ENCODE measurements at places on chromosomes 12 and 14.

GRCh38 chr14:54935958-54936357 lies 33.3 kb upstream of the GCH1 start:
- DNase-seq = no peak

DNA sequence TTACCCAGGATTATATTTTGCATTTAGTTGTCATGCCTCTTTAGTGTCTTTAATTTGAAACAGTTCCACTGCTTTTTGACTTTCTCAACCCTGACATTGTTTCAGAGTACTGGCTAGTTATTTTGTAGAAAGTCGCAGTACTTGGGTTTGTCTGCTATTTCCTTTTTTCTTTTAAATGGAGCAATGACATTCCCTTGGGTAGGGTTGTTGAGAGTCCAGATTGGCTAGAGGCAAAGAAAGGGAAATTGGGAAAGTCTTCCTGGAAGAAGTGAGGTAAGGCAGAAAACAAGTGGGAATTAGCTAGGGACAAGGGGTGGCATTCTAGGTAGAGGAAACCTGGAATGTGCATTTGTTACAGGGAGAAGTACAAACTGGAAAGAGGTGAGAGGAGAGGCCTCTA lies 245.9 kb downstream of the EMP1 start:
- DNase-seq = no peak

- DNase-seq = no peak
Observed at GRCh38 chr12:63976902-63977395, 132.4 kb downstream of the SRGAP1 start.

GRCh38 chr12:44526655-44527182 lies 349.4 kb downstream of the NELL2 start:
- DNase-seq = no peak

DNA sequence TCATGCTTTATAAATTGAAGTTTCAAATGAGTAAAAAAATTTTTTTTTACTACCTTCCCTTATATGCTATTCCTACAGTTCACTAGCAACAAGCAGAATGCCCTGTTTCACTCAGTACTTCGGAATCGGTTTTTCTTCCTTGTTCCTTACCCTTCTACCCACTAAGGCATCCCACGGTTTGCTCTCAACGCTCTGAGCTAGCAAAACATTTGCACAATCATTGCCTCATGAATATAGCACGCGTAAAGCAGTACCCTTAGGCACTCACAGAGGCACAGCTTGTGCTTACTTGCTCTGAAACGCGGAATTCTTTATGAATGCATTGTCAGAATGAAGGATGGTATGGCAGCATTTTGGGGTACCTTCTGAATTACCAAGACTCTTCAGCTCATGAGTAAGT lies 45.0 kb downstream of the PPP1R13B start:
- DNase-seq = no peak

- no peak for DNase-seq
Observed at GRCh38 chr12:85621041-85621440, 215.2 kb downstream of the RASSF9 start.

DNA sequence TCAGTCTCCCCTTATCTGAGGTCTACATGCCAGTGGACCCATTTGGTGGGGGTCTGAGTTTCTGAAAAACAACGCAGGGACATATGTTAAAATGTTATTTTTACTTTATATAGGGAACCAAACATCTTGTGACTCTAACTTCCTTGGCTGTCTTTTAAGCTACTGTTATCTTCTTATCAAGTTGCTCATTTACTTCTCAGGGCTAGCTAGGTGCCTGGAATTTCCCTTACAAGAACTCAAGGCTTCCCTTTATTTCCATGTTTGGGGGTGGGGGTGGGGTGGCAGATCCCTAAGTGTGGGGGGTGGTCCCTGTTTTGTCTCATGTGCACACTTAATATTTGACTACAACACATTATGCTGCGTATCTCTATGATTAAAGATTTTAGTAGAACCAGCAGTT lies 31.6 kb downstream of the PPP1R36 start:
- no peak for DNase-seq

GRCh38 chr14:68551045-68551683 lies 241.7 kb downstream of the ZFP36L1 start:
- no peak for DNase-seq

DNA sequence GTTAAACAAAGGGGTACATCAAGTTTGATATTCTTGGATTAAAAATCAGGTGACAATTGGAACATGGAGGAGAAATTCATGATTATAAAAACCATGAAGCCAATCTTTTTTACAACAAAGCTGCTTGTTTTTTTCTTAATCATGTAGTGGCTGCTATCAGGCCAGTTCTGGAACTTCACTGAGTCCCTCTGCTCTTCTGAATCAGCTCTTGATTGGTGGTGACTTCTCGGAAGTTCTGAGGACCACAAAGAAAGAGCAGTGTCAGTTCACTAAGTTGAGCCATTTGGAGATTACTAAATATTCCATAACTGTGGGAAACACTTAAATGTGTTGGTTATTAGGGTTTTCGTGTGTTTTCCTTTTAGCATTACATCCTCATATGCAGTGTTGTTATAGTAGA lies 8.5 kb downstream of the EIF4B start:
- DNase-seq = no peak

DNA sequence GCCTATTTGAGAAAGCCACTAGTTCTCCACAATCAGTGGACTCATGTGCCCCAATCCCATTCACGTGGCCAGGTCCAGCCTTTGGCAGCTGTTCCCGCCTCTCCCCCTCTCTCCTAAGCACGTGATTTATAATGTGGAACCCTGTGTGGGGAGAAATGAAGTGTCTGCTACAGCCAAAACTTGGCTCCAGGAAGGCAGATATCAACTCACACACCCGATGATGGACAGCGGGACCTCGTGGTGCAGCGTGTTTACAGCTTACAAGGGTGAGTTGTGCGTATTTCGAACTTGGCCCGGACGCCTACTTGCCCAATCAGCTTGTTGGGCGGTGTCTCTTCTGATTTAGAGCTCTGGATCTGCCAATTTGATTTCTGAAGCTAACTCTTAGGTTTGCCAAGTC lies 38.1 kb upstream of the FAM181A start:
- DNase-seq = no peak

- no peak for DNase-seq
Observed at GRCh38 chr14:105196265-105196960, 15.3 kb upstream of the NUDT14 start.

DNA sequence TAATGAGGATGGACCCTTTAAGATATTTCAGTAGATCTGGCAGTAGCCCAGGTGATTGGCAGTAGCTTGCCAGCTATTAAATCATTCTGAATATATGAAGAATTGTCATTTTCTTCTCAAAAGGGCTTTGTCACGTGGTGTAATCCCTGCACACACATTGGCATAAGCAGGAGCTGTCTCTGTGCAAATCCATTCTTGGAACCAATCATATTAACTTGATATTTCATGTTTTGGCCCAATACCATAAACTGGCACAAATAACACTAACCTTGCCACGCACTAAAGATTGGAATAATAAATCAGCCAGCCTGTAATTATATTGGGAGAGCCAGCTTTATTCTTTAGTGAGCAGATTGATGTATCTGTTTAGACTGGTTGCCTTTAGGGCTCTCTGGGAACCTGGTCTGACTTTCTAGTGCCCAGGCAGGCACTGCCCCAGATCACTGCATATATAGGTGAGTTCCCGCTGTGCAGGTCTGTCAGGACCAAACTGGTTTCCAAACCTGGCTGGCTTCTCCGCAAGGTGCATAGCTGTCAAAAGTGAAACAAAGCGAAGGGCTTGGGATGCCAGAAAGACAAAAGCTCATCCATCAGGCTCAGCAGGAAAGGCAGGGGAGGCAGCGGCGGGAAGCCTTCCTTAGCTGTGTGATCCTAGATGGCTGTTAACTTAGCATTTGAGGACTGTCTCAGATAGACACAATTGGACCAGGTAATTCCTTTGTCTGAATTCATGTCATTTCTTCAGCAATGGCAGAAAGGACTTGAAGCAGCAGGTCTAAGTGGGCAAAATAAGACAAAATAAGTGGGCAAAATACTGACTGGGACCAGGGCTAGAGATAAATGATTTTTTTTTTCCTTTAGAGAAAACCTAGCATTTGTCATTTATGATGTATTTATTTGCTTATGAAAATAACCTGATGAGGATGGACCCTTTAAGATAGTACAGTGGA lies 128.8 kb upstream of the DYRK2 start:
- DNase-seq = no peak

- DNase-seq = no peak
Observed at GRCh38 chr12:103673487-103673886, 86.4 kb downstream of the STAB2 start.

DNA sequence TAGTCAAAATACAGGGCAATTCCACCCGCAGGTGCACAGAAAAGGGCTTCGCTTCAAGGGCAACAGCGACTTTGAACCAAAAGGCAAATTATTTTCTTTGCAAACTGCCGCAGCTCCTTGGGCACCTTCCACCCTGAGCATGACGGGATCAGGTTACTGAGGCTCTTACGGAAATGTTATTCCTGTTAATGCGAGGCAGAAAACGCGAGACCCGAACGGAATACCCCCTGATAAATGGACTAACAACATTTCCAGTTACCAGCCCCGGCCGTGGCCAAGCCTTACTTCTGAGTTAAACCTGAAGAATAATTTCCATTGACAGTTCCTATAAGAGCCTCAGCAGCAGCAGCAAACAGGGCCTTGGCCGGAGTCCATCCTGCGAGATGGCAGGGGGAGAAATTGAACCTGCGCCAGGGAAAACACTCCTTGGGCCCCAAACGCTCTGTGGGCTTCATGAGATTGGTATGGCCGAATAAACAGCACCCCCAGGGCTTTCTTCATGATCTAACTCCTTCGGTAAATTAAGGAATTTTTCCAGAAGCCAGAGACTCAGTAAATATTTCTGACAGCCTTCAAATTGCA lies 70.0 kb upstream of the DICER1 start:
- no peak for DNase-seq

DNA sequence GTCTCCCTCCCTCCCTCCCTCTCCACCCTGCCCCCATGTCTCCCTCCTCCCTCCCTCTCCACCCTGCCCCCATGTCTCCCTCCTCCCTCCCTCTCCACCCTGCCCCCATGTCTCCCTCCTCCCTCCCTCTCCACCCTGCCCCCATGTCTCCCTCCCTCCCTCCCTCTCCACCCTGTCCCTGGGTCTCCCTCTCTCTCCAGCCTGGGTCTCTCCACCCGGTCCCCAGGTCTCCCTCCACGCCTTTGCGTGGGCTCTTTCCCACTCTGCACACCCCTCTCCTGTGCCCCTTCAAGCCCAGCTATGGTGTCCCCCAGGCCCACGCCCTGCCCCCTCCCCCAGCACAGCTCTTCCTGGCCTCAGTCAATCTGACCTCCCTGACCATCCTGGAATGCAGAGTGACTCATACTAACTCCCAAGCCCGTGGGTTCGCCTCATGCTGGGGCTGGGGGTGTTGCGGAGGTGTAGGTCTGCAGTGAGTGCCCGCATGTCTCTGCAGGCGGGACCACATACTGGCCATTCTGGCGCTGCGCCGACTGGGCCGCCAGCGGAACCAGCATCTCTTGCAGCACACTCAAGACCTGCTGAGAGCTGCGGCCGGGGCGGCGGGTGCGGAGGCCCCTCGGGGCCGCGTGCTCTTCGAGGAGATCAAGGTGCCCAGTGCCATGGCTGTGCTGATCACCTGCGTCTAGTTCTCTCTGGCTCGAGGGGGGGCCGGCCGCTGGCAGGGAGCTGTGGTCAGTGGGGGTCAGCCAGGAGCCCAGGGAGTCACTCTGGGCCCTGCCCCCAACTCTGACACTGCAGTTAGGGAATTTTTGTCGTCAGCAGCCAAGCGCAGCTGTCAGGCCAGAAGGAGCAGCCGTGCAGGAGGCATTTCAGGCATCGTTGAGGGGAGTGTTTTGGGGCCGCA lies 13.5 kb upstream of the TNFAIP2 start:
- no peak for DNase-seq
